Endodermal cell (in vitro differentiated cells): ENCODE measurements at places on chromosomes 1 and 21.

DNA sequence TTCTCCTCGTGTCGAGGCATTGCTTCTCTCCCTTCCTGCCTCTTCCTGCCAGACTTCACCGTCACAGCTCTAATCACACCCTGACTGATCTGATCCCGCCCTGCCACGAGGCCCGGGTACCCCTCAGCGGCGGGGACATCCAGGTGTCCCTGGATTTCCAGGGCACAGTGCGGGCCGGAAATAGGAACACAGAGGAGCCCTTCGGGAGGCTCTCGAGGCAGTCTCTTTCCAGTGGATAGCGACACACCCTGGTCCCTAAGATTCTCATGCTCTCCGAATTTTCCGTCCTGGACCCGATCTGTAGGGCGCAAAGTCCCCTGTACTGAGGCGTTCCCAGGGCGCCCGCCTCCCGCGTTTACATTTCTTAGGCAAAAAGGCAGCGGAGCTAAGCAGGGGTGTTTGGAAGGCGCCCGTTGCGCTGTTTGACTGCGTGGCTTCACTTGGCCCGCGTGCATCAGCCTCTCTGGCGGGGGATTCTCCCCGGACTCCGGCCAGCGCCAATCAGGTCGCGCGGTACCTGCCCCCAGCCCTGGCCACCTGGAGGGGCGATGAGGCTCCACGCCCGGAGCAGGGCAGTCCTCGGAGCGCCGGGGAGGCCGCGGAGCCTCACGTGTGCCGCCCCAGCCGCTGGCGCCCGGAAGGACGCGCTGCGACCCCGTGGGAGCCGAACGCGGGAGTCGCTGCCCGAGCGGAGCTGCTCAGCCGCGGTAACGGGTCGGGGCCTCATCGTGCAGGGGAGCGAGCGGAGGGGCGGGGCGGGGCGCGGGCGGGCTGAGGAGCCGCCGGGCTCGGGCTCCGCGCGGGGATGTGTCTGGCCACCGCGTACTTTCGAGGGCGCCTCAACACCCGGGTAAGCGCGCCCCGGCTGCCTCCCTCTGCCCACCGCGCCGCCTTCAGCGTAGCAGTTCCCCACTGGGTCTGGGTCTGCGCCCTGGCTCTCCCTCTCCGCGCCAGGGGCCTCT lies at the start of gene FAM163A:
FAM163A (plus strand) TSS at position 575 of the 962 bp plus-strand sequence. CDS start 69,807 bp downstream, outside the sequence.
- DNase-seq, result peak; percentile 81

DNA sequence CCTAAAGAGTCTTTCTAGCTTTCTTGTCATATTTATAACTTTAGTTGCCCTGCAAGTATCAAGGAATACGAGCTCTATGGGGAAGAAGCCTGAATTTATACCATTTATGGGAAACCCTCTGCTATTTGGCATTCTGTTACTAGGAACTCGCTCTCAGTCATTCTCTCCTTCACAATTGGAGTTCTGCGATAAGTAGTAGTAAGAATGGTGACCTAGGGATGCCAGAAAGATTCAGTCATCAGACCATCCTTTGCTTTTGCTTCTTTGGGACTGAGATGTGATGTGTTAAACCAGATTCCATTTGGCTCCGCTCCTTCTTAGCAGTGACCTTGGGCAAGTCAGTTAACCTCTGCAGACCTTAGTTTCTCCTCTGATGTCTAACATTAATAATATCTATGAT lies 256.5 kb downstream of the FGGY start:
- no peak for DNase-seq

GRCh38 chr1:203447151-203447550 lies 28.5 kb upstream of the PRELP start:
- no peak for DNase-seq

DNA sequence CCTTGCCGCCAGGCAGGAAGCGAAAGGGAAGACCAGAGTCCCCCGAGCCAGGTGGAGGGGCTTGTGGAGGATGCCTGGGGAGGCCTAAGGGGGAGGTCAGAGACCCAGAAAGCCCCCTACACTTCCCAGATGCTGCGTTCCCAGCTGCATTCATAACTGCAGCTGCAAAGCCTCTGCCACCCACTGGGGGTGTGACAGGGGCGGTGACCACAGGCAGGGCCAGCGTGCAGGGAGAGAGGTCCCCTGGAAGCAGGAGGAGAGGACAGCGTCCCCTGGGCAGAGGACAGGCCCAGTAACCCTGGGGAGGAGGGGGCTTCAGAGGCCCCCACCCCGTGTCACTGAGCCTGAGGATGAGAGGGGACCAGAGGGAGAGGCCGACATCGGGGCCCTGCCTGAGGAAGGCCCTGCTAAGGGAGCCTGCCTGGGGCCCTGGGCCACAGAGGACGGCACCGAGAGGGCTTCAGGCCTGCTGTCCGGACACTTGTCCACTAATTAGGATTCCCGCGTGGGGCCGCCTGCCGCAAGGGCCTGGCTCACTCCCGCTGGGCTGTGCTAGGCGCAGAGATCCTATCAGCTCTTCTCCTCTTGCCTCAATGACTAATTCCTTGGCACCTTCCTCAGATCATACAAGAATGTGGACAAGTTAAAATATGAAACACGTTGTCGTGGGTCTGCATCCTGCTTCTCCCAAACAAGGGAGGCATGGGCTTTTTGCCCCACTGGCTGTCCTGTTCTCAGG lies 49.1 kb upstream of the CCDC27 start:
- DNase-seq, result peak; percentile 67

DNA sequence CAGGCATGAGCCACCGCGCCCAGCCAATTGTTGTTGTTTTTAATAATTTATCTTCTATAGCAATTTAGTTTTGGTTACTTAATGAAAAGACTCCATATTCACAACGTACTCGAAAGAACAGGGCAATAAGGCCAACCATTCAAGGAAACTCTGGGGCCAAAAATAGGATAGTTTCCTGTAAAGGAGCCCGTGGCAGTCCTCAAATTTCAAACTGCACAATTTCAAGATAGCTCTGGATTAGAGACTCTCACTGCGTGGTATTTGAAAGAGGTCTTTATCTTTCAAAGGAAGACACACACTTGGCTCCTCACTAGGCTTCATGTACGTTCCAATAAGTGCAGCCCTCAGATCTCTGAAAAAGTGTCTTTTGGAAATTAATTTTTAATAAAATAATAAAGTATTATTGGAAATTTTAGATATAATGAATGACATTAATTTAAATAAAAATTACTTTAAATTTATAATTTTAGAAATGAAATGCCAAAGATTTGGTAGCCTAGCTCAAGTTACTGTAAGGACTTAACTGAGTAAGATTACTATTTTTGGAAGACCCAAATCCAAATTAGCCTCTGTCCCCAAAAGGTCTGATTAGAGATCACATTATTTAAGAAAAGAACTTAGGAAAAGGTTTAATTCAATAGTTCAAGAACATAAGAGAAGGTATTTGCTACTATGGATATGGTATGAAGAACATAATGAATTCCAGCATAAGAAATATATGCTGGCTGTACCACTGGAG lies 22.7 kb upstream of the DONSON start:
- DNase-seq, result no peak

DNA sequence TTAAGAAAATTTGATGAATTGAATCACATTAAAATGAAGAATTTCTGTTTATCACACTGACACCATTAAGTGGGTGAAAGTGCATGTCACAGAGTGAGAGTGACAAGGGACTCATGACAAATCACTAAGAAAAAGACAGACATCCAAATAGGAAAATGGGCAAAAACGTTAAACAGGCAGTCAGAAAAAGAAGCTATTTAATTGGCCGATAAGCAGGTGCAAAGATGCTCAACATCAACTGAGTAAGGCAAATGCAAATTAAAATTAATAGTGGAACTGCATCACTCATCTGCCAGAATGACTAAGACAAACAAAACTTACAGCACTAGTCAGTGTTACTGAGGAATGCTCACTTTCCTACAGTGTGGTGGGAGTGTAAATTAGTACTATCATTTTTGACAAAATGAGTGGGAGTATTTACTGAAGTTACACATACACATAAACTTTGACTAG lies 39.2 kb upstream of the RUNX1 start:
- no peak for DNase-seq

GRCh38 chr1:241638909-241639622 lies 1.1 kb downstream of the CHML start:
- DNase-seq, result no peak

- peak; percentile 77 for DNase-seq
Measured at GRCh38 chr1:96580920-96581319, 140.7 kb upstream of the PTBP2 start.

DNA sequence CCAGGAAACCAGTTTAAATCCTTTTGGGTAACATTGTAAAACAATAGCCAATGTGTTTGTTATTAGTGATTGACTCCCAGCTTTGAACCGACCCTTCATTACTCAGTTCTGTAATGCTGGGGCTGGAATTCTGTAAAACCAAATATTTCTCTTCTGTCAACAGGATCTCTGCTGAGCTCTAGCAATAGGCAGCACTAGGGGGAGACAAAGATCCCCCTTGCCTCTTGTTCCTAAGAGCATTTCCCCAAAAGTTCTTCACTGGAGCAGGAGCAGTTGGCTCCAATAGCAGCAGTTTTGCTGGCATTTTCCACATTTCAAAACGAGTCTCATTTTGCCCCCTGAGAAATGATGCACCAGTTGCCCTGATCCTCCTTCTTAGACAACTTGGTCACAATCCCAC lies 1671.1 kb downstream of the MRPL39 start:
- DNase-seq, result peak; percentile 63

GRCh38 chr1:162390396-162391185 lies 9.1 kb downstream of the C1orf226 start:
- DNase-seq, result peak; percentile 31

DNA sequence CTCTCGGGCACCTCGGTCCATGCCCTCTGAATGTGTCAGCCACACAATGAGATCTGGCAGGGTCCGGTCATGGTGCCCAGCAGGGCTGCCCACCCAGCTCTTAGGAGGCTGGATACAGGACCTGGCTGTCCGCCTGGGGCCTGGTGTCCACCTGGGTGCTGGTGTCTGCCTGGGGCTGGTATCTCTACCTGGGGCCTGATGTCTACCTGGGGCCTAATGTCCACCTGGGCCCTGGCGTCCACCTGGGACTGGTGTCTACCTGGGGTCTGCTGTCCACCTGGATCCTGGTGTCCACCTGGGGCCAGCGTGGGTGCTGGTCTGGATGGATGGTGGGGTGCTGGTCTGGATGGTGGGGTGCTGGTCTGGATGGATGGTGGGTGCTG lies 45.1 kb upstream of the ACTRT2 start:
- peak; percentile 13 for DNase-seq

DNA sequence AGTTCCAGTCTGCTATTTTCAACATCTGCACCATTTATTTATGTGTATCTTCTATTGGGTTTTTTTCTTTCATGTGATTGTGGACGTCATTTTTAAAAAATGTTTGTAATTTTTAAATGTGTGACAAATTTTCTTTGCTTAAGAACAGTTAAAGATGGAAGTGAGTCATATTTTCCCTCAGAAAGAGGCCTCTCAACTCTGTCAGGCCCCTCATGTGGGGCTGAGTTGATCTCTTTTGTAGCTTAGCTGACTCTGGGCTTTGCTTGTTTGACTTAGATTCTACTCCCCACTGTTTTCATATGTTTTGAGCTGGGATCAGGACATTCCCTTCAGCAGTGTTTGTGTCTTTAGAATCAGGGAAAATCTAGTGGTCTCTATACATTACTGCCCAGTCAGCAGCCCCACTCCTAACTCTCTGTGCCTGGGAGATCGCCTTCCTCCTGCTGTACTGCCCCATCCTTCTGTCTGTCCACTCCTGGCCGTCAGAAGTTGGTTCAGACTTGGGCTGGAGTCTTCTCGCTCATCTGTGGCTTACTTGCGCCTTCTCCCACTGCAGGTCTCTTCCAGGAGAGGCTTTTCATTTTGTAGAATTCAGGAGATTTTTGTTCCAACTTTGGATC lies 137.4 kb downstream of the DYRK1A start:
- no peak for DNase-seq
